Tibial nerve (tissue), 4 donors: ENCODE measurements at places on chromosomes 1 and 21. TPM values are rescaled to one million over a fixed set of nuclear protein-coding genes. Genes with fewer than 3 reads are reported as not detected.

The OR2M5 gene
- total RNA-seq, result not detected

The DNAH14 gene
- total RNA-seq, result 6.5 TPM

The CFHR3 gene
- total RNA-seq, result 3.0 TPM

The FDPS gene
- total RNA-seq, result 88.2 TPM

The TFAP2E gene
- total RNA-seq, result 0.78 TPM

The EDEM3 gene
- total RNA-seq, result 33.9 TPM

The SAMD11 gene
- total RNA-seq, result 2.6 TPM

The OPRD1 gene
- not detected for total RNA-seq

DNA sequence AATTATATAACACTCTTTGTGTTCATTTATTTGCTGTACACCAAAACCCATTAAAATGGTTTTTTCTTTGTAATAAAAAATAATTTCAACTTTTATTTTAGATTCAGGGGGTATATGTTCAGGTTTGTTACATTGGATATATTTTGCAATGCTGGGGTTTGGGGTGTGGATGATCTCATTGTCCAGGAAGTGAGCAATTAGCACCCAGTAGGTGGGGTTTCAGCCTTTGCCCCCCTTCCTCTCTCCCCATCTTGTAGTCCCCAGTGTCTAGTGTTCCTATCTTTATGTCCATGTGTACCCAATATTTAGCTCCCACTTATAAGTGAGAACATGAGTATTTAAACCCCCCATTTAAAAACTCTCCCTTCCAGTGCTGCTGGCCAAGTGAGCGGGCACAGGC is 184.6 kb downstream of the RHOU start:
- no peak for DNase-seq

DNA sequence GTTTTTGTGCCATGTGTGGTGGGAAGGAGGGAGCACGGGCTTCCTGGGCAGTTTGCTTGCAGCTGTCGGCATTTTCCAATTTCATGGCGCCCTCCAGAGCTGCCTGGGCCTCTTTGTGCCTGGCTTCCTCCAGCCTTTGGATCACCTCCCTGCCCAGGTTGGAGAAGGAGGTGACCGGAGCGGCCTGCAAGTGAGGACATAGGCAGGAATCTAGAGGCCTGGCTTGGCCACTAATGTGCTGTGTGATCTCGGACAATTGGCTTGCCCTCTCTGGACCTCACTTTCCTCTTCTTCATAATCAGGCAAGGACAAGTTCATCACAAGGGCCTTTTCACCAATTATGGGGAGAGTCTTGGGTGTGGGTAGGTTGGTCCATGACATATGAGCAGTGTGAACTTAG is 245.1 kb downstream of the MATN1 start:
- no peak for DNase-seq

DNA sequence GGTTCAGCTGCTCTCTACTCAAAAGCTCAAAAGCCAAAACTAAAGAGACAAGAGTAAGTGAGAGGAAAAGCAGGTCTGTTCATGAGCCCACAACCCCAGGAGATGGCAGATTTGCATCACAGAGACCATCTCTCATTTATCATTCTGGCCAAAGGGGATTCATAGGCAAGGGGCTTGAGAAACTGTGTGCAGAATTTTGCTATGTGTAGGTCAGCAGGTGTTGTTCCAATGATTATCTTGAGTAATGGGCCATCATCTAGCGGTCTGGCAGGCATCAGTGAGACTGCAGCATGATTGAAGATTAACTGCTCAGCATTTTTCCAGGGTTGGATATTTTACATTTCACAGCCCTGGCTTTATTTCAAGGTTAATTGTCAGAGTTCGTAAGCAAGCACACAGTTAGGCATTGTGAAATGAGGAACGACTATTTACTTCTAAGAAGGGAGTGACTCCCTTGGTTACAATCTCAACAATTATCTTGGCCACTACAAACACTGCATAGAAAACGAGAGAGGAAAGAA is 1204.6 kb upstream of the TMPRSS15 start:
- no peak for DNase-seq

GRCh38 chr1:83762416-83762815 is 236.5 kb downstream of the TTLL7 start:
- no peak for DNase-seq

DNA sequence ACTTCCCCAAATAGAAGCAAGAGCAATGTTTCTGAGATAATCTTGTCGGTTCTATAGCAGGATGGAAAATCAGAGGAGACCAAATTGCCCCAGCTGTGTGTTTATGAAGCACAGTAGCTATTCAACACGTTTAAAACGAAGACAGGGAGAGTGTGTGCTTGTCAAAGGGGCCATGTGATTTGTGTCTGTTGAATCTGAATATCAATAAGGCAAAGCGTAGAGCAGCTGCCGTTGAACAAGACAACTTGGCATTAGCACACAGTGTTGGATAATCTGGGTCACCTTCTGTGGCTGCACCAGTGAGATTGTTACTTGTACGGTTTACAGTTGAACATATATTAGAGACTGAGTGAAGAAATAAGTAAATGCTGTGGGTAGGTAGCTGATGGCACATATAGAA is 1.0 kb downstream of the CRB1 start:
- no peak for DNase-seq

- DNase-seq, result no peak
Observed at GRCh38 chr1:210257698-210258529, 25.3 kb downstream of the SERTAD4 start.

- DNase-seq, result no peak
Observed at GRCh38 chr1:230147253-230148125, 80.5 kb downstream of the GALNT2 start.

DNA sequence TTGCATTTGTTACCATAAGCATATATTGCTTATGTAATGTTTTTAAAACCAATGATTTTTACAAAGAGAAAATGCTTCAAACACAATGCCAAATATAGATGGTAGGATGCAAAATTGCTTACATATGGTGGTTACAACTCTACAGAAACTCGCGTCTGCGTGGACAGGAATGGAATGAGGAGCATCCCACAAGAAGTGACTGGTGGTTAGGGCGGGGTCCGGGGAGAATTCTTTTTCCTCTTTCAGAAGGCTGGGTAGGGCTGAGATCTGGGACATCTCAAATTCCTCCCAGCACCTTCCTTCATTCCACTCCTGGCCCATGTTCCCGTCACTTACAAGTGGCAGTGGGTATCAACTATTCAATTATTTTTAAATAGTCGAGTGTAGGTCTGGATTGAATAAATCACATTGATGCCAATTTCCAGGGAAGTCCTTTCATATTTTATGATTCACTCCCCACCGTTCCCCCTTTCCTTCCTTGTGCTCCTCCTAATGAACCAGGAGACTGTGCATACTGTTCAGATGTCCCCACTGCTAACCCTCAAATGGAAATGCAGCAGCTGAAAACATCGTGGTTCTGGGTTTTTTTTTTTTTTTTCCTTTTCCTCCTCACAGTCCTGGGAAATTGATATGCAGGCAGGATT is 174.5 kb upstream of the POU3F1 start:
- no peak for DNase-seq

DNA sequence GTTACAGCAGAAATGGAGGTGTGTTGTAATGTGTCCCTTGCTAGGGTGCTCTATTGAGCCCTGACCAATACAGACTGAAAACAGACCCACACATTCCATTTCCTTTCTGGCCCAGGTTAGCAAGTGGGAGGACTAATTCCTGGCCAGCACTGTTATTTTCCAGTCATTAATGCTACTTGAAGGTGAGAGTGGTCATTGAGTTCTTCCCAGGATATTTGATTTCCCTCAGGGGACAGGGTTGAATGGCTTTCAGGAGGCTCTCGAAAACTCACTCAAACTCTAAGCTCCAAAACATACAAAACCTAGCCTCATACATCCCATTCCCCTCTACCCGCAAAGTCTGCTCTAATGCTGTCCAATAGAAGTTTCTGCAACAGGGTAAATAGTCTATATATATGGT is 6.2 kb downstream of the LRRC52 start:
- no peak for DNase-seq

- DNase-seq, result no peak
Observed at GRCh38 chr1:94739521-94740061, 80.6 kb upstream of the SLC44A3 start.

DNA sequence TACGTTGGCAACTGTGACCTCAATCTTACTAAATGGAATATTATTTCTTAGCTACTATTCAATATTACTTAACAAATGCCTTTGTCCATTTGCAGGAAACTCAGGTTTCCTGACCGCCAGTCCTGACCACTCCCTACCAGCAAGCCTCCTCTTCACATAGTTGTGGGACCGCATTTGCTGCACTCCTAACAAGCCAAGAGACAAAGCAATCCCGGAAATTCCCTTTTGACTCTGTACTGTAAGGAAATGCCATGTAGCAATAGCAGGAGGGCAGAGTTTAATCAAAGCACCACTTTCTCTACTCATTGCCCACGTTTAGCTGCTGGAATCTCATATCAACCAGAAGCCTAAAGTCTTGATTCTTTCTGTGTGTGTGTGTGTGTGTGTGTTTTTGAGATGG is 28.1 kb upstream of the ACBD6 start:
- DNase-seq, result no peak

GRCh38 chr1:100868364-100868995 is 26.2 kb downstream of the EXTL2 start:
- no peak for DNase-seq

DNA sequence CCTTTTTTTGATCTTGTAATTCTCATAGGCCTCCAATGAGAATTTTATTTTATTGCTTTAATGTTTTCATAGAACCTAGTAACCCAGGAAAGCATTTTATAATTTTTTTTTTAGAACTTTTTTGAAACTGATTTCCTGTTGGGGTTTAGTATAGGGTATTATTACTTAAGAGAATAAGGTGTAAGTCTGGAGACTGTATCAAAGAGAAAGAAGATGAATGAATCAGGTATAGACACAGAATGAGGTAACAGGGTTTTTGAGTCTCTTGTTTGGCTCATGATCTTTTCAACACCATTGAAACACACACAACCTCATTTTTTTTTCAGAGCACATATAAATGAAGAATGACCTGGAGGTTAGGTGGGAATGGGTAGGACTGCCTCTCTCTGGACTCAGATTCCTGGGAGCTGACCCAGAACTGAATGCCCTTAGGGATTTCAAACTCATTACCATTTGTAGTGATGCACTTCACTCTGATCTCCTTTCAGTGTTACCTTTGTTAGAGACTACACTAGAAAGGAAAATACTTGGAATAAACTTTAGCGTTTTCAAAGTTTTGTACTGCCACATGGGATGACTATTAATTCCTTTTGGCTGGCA is 51.0 kb downstream of the EPB41 start:
- DNase-seq, result no peak

DNA sequence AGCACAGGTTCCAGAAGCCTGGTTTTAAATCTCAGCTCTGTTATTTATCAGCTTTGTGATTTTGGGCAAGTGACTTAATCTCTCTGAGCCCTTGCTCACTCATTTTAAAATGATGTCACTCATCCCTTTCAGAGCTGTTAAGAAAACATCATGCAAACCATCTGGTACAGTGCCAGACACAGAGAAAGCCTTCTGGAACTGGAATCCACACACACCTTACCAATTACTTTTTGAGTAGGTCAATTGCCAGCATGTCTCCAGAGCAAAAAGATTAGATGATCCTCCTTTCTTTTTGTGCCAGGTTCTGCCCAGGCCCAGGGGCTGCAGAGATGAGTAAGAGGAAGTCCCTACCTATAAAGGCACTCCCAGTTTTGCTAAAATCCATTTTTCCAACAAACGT is 61.3 kb downstream of the ROR1 start:
- no peak for DNase-seq

- no peak for DNase-seq
Observed at GRCh38 chr1:29557701-29558600, 321.6 kb downstream of the PTPRU start.

GRCh38 chr1:40004857-40005256 is 35.7 kb upstream of the CAP1 start:
- DNase-seq, result no peak
